WTC11 (cell line): ENCODE measurements at places on chromosomes 12 and 14. TPM values are rescaled to one million over a fixed set of nuclear protein-coding genes. Genes with fewer than 3 reads are reported as not detected.

DNA sequence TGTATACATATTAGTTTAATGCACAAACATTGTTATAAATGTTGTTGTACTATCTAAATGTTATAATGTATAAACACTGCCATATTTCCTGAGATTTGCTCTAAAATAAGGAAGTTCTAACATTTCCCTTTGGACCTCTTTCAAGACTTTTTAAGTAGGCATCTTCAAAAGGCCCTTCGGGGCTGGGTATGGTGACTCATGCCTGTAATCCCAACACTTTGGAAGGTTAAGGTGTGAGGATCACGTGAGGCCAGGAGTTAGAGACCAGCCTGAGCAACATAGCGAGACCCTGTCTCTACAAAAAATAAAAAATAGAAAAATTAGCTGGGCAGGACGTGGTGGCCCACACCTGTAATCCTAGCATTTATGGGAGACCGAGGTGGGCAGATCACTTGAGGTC, 35.5 kb downstream of the FBLN5 start:
- no peaks in the 10 kb centered on the region; the same call in 1 of the 2 replicates for H3K27me3 ChIP-seq
- H3K27ac ChIP-seq: no peak overlapping the region
- H3K4me1 ChIP-seq: peaks cover 7% of the 10 kb centered on the region
- no peak for DNase-seq

GDF3 gene
- 34.4 to 42.0 TPM (median 38.2 TPM) in 3 replicates for total RNA-seq

FGF23 gene
- 0.24 to 0.82 TPM (median 0.60 TPM) in 3 replicates for total RNA-seq

ACOT6 gene
- total RNA-seq: 0.13 to 0.37 TPM in 2 of 3 replicates, not detected in the other

GRCh38 chr12:93373961-93374656, 3.6 kb upstream of the NUDT4 start:
- no peak for DNase-seq
- peaks cover 4% of the 10 kb centered on the region; the same call in 1 of the 2 replicates for H3K36me3 ChIP-seq
- peak overlapping the region; percentile 24; the same call in 1 of the 2 replicates for H3K4me3 ChIP-seq
- H3K27me3 ChIP-seq: no peaks in the 10 kb centered on the region
- H3K27ac ChIP-seq: peak overlapping the region; percentile 82
- peaks cover 59% of the 10 kb centered on the region for H3K4me1 ChIP-seq

DNA sequence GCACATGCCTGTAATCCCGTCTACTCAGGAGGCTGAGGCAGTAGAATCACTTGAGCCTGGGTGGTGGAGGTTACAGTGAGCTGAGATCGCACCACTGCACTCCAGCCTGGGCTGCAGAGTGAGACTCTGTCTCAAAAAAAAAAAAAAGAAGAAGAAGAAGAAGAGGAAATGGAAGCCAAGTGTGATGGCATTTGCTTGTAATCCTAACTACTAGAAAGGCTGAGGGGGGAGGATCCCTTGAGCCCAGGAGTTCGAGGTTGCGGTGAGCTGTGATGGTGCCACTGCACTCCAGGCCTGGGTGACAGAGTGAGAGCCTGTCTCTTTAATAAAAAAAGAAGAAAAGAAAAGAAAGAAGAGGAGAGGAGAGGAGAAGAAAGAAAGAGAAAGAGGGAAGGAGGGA, 52.1 kb downstream of the LGMN start:
- H3K4me1 ChIP-seq: no peaks in the 10 kb centered on the region
- H3K27ac ChIP-seq: no peak overlapping the region
- no peak overlapping the region for H3K4me3 ChIP-seq
- H3K27me3 ChIP-seq: peaks cover 2% of the 10 kb centered on the region
- no peak for DNase-seq
- no peaks in the 10 kb centered on the region for H3K36me3 ChIP-seq

DNA sequence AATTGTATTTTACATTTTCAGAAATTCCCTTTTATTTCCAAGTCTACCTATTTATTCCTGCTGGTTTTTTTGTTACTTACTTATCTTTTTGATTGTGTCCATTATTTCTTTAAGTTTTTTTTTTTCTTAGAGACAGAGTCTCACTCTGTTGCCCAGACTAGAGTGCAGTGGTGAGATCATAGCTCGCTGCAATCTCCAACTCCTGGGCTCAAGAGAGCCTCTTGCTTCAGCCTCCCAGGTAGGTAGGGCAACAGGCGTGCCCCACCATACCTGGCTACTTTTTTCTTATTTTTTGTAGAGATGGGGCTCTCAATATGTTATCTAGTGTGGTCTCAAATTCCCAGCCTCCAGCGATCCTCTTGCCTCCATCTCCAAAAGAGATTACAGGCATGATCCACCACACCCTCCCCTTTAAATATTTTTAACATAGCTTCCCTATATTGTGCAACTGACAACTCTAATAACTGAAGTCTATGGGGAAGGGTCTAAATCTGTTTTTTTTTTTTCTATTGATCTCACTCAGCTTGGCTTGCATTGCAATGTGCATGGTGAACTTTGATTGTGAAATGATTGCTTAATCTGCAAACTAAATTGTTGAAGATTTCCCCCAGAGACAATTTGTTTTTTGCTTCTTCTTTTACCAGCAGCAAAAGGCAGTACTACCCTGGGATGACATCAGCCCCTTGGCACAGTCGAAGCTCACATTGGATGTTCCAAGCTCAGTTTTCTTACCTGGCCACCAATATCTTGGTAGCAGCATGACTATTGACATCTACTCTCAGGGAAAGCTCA, 25.7 kb upstream of the COCH start:
- H3K36me3 ChIP-seq: no peaks in the 10 kb centered on the region
- H3K4me1 ChIP-seq: no peaks in the 10 kb centered on the region
- H3K27ac ChIP-seq: no peak overlapping the region
- DNase-seq: no peak

DNA sequence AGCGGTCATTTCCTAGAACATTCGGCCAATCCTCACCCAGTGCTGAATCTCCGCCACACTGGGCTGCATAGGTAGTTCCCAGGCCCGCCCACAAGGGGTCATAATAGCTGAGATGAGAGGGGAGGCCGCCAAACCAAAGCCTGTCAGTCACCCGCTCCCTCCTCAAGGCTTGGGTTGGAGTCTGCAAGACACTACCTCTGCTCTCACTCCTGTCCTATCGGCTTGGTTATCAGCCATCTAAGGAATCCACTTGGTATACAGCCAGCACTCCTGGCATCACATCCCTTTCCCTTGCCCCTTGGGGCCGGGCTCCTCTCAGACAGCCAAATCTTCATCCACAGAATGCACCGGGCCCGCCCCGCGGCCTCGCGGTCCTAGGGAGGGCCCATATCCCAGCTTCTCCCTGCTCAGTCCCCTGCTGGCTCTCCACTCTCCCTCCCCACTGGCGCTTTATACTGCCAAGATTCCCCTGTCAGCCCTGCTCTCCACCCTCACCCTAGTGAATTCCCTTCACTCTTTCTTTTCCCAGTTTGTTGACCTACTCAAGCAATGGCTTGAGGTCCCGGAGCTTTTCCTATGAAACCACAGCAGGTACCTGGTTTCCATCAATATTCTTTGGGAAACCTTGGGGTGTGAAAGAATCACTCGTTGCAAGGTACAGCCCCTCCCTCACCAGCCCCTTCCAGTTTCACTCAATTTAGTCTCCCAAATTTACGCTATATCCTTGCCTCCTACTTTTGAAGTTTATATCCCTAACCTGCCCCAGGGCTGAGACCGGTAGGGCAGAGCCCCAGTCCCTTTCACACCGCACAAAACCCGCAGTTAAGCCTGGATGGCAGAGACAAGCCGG, 1.4 kb downstream of the IFFO1 start:
- H3K36me3 ChIP-seq: peaks cover 11% of the 10 kb centered on the region
- peak overlapping the region; percentile 39 for H3K27ac ChIP-seq
- H3K4me1 ChIP-seq: peaks cover 29% of the 10 kb centered on the region
- peak; percentile 93 for DNase-seq
- H3K4me3 ChIP-seq: peak overlapping the region; percentile 91

- H3K27me3 ChIP-seq: no peaks in the 10 kb centered on the region; the same call in 1 of the 2 replicates
- peaks cover under 1% of the 10 kb centered on the region; the same call in 1 of the 2 replicates for H3K36me3 ChIP-seq
- peak overlapping the region; percentile 52 for H3K27ac ChIP-seq
- peaks cover 54% of the 10 kb centered on the region for H3K4me1 ChIP-seq
- H3K4me3 ChIP-seq: peak overlapping the region; percentile 84
- peak; percentile 49 for DNase-seq
Measured at GRCh38 chr12:2959505-2960389, 550 bp downstream of the TEAD4 start.

DNA sequence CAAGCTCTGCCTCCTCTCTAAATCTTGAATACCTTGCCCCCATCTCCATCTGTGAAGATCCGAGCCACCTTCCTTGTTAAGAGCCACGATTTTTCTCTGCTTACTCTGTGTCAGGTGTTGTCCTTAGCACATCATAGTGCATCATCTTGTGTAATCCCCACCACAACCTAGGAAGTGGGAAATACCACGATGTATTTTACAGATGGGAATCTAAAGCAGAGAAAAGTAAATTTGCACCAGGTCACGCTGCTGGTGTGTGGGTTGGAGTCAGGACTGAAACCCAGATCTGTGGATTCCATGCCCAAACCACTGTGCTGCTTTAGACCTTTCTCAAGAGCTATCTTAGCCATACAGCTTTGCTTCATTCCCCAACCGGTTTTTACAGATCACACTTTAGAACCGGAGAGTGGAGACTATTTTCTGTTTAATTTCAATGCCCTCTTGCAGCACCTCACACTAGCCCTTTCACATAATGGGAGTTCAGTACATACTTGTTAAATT, 94.6 kb downstream of the PPM1A start:
- DNase-seq: no peak
- H3K27me3 ChIP-seq: no peaks in the 10 kb centered on the region
- H3K4me3 ChIP-seq: no peak overlapping the region

GRCh38 chr14:74973003-74973653, 17.7 kb upstream of the PGF start:
- H3K27me3 ChIP-seq: no peaks in the 10 kb centered on the region
- H3K4me1 ChIP-seq: peaks cover 17% of the 10 kb centered on the region
- no peak overlapping the region for H3K4me3 ChIP-seq
- no peaks in the 10 kb centered on the region for H3K36me3 ChIP-seq

VDR gene
- 0.76 to 1.3 TPM (median 0.76 TPM) in 3 replicates for total RNA-seq

DNA sequence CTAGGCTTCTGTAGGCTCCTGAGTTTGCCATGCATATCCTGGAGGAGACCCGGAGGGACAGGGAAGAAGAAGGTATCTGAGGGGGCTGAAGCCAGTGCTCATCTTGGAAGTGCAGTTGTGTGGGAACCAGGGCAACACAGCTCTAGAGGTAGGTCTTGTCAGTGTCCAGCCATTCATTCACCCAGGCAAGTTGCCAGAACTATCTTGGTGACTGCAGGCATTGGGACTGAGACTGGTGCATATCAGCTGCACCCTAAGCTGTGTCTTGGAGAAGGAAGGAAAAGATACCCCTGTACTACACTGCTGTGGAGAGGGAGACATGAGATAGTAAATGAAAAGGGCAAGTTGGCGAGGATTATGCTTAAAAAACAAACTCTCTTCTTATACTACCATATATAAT, 4.9 kb upstream of the WIF1 start:
- H3K36me3 ChIP-seq: no peaks in the 10 kb centered on the region
- H3K27ac ChIP-seq: no peak overlapping the region
- H3K4me3 ChIP-seq: no peak overlapping the region
- H3K4me1 ChIP-seq: no peaks in the 10 kb centered on the region
- no peak for DNase-seq
- peaks cover 26% of the 10 kb centered on the region for H3K27me3 ChIP-seq

DNA sequence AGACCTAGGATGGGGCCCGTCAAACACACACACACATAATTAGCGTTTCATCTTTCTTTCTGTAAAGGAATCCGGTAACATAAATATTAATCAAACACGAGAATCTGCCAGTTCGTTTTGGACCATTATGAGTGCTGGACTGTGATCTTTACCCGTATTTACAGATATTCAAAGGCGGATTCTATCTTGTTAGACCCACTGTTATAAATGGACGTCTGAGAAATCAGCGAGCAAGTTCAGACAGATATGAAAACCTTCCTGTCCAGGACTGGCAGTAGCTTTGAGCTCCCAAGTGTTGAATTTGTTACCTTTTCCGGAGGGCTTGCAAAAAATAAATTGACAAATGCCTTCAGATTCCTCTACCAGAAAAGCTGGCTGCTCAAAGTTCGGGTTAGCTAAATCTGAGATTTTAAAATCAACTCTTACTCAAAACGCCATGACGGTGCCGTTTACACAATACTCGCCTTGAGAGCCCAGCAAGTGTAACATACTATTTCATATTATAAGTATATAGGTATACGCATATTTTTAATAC, 27.6 kb downstream of the BCL11B start:
- peak overlapping the region; percentile 73 for H3K4me3 ChIP-seq
- peak overlapping the region; percentile 97 for H3K27ac ChIP-seq
- H3K36me3 ChIP-seq: peaks cover 1% of the 10 kb centered on the region
- no peaks in the 10 kb centered on the region for H3K27me3 ChIP-seq

HCAR3 gene
- total RNA-seq: not detected in 3 replicates

PTPRR gene
- total RNA-seq: 0.46 to 0.69 TPM (median 0.60 TPM) in 3 replicates

DNA sequence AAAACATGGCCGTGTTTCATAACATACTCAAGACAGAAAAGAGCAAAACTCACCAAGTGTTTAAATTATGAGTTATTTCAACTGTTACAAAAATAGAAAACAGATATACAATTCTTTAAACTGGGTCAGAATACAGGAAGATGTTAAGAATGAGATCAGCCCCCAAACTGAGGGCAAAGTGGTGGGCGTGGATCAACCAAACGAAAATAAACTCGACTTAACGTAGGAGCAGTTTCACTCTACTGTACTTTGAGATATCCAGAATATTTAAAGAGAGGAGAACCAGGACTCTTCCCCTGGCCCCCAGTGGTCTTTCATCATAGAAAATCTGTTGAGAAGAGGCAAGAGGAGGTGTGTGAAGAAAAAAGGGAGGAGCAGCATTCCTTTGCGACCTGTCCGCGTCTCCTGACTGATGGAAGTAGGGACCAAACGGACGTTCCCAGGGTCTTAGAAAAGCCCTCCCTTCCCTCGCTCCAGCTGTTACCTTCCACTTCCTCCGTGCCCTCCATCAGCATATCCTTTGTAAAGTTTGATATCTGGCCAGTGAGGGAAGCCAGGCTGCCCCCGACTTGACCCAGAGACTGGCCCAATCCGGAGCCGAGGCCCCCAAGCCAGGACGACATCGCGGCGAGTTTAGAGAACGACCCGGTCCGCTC, 668 bp downstream of the TRIP11 start:
- peaks cover 15% of the 10 kb centered on the region for H3K4me1 ChIP-seq
- H3K36me3 ChIP-seq: peaks cover 6% of the 10 kb centered on the region
- H3K4me3 ChIP-seq: peak overlapping the region; percentile 95
- H3K27ac ChIP-seq: peak overlapping the region; percentile 100
- H3K27me3 ChIP-seq: no peaks in the 10 kb centered on the region

- H3K36me3 ChIP-seq: peaks cover 11% of the 10 kb centered on the region
- no peak overlapping the region for H3K27ac ChIP-seq
- no peaks in the 10 kb centered on the region for H3K4me1 ChIP-seq
- DNase-seq: no peak
- no peak overlapping the region for H3K4me3 ChIP-seq
- H3K27me3 ChIP-seq: no peaks in the 10 kb centered on the region
Measured at GRCh38 chr12:125604976-125605375, 539.7 kb downstream of the AACS start.

- H3K36me3 ChIP-seq: no peaks in the 10 kb centered on the region
- H3K4me3 ChIP-seq: no peak overlapping the region
- no peak overlapping the region for H3K27ac ChIP-seq
- no peaks in the 10 kb centered on the region for H3K27me3 ChIP-seq
- DNase-seq: no peak
Measured at GRCh38 chr14:57492859-57493258, 798 bp downstream of the CCDC198 start.

RASSF9 gene
- total RNA-seq: 0.25 to 0.33 TPM (median 0.30 TPM) in 3 replicates

GRCh38 chr14:28754209-28754985, 12.2 kb upstream of the FOXG1 start:
- no peak overlapping the region for H3K27ac ChIP-seq
- H3K27me3 ChIP-seq: peaks cover 63% of the 10 kb centered on the region
- peaks cover 34% of the 10 kb centered on the region for H3K4me1 ChIP-seq
- peak; percentile 33 for DNase-seq

BEGAIN gene
- 1.3 to 1.8 TPM (median 1.3 TPM) in 3 replicates for total RNA-seq
